ENCODE measurements at places on chromosomes 5 and 9.

DNA sequence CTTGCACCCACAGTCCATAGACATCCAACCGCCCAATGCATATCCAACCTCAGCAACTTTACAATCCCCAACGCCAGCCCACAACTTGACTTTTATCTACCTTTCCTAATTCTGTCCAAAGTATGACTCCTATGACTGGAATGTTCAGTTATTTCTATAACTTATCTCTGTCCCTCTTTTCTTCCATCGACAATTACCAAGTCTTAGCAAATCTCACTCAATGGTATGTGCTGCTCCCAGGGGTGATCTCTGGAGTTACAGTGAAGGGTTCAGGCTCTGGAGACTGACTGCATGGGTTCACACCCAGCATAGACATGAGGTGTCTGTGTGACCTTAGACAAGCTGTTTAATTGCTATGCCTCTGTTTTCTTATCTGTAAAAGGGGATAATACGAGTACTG is 106.9 kb downstream of the SPOCK1 start:
- DNase-seq: no peak

DNA sequence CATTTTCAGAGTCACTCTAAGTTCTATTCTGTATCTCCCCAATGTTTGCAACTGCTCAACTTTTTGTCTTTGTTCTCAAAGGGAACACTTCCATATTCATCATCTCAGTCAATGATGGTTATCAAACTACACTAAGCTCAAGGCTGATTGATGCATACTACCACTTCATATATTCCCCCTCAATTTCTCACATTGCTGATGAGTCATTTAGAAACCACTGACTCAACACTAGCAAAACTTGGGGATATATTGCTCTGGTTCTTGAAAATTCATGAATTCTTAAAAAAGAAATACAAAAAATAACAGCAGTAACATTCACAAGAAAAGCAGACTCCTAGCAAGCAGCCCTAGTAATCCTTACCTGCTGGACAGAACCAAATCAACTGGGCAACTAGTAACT is 52.2 kb downstream of the ABHD17B start:
- DNase-seq: no peak

DNA sequence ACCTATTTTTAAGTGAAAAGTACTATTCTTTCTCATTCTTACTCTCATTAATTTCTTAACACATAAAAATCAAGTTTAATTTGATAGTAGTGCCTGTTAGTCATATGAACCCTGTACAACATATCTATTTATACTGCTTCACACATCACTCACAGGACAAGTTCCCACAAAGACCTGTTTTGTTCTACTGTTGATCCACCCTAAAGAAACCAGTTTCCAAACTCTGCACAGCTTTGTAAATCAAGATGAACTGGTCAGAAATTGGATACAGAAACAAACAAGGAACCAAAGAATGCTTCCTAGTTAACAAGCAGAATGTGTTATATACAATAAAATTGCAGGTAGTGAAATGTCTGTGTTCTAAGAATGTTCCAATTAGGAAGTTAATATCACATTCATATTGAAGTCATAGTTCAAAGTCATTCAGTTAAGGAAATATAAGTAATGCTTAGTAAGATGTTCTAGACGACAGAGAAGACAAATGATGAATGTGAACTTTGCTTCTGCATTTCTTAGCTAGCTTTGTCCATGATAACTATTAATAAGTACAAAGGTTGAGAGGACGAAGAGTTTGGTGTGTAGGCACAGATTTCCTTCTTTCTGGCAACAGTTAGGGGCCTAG is 33.4 kb downstream of the C9orf85 start:
- no peak for DNase-seq

DNA sequence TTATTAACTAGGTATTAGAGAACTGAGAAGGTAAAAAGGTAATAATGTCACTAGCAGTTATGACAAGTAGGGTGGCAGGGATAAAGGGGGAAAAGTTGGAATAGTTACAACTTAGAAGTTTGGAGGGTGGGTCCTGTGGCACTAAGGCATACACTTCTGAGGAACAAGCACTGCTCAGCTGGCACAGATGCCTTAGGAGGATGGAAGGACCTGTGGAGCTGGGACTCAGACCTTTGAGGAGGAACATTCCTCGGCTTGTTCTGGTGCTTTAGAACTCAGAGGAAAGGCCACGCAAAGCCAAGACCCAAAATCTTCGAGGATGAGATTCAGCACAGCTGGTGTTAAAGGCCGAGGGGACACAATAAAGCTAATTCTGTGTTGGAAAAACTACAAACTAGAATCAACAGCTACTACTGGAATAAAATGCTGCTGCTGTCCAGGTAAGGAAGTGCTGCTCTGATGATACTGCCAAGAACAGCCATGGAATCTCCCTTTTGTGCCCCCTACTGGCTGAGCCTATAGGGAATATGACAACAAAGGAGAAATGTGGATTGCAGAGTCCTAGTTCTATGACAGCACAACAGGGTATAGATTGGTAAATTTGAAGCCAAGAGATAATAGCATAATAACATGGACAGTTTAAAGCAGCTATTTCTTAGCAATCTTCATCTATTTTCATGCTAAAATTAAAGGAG is 126.7 kb downstream of the SLC25A46 start:
- DNase-seq: no peak

DNA sequence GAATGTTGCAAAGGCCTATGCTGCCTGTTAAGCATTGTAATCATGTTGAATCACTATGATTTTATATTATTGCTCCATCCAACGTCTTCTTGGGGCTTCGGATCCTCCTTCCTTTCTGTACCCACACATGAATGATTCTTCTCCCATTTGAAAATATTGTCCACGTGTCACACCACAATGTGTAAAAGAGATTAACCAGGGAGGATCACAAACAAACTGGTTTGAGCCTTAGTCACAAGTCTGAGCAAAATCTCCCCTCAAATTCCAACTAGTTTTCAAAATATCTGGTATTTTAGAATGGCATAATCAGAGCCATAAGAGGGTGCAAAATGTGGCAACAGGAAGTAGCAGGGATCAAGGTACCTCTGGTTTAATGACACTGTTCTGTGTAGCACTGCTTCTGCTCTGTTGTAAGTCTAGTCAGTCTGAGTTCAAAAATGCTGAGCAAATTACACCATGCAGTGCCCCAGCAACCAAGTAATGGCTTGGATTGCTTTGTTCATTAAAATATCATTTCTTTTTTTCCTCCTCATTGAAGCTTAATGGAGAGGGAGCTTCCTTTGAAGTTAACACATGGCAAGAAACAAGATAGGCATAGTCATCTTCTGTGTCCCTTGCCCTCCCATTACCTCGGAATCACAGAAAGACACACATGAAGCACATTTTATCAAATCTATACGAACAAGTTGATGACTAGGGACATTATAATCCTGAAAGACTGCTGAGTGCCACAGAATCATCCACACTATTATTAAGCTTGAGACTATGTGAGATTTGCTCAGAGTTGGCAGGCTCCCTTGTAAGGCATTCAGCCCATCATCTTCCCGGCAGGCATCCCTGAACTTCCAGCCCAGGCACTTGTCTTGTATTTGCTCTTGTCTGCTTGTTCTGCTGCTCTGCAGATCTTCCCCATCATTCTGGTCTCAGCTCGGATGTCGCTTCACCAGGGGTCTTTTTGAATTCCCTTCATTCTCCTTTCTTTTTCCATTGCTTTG is 102.0 kb upstream of the PRLR start:
- DNase-seq: no peak

DNA sequence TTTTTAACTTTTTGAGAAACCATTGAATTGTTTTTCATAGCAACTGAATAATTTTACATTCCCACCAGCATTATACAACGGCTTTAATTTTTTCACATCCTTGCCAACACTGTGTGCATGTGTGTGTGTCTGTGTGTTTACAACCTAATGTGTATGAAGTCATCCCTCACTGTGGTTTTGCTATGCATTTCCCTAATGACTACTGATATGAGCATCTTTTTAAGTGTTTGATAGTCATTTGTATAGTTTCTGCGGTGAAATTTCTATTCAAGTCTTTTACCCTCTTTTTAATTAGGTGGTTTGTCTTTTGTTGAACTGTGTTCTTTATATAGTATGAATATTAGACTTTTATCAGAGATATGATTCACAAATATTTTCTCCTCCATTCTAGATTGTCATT is 263.1 kb upstream of the COX7C start:
- no peak for DNase-seq

DNA sequence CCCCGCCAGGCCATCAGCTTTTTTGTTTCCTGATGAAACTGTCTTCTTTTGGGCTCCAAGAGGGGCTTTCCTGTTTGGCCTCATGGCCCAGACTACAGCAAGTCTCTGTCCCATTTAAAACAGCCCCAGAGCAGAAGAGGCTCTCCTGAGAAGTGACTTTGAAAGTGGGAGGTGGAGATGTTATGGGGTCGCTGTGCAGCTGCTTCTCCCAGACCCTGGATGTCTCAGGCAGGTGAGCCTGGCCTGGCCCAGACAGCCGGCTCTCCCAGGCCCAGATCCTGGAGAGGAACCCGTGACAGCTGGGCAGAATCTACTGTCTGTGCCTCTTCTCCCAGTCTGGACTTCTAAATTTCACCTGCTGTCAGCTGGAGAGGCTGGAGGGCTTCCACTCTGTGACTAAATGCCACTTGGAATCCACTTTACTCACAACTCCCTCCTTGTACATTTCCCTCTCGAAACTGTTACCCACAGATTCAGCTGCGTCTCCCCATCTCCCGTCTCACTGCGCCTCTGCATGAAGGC is 20.6 kb downstream of the FAM78A start:
- no peak for DNase-seq

DNA sequence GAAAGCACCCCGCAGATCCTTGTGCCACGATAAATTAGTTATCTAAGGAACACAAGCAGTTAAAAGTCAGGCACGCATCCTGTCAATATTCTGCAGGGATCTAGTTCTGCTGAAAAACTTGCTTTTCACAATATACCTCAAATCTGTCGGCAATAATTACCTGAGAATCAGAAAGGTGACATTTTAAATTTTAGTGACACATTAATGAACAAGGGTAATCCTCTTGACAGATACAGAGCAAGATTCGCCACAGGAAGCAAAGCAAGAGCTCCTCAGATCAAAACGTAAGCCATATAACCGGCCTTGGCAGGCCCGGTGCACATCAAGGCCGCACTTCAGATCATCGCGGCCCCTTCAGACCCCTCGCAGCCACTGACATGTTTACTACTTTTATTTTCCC is 185.7 kb downstream of the ATPSCKMT start:
- no peak for DNase-seq

DNA sequence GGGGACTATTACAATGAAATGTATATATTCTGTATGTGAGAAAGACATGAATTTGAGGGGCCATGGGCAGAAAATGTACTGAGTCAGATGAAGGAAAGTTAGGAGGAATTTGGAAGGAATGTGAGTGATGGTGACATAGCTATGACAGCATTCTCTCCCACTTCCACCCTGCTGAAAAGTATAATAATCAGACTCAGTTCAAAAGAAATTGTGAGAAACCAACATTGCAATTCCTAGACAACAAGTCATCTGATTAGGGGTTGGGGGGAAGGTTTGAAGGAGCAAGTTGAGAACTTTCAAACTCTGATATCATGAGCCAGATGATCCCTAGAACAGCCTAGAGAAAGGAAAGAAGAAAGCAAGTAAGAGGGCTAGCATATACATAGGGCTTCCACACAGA is 370.6 kb downstream of the DMRTA1 start:
- DNase-seq: no peak

DNA sequence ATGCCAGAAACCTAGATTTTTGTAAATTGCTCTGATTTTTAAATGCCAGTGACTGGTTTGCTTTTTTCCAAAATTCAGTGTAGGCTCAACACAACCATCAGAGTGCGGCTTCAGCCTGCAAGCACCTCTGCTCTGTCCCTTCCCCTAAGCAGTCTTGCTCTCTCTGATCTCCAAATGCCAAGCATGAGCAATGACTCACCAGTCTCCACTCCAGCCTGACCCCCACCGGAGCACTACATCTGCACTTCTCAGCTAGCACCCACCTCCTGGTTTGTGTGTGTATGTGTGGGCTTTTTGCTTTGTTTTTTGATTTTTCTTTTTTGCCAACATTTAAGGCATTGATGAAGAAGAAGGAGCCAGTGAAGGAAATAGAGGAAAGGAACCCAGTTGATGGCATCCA is 61.4 kb upstream of the ADRA1B start:
- DNase-seq: no peak

GRCh38 chr9:129863059-129863690 is 27.9 kb downstream of the USP20 start:
- peak; percentile 54 for DNase-seq

DNA sequence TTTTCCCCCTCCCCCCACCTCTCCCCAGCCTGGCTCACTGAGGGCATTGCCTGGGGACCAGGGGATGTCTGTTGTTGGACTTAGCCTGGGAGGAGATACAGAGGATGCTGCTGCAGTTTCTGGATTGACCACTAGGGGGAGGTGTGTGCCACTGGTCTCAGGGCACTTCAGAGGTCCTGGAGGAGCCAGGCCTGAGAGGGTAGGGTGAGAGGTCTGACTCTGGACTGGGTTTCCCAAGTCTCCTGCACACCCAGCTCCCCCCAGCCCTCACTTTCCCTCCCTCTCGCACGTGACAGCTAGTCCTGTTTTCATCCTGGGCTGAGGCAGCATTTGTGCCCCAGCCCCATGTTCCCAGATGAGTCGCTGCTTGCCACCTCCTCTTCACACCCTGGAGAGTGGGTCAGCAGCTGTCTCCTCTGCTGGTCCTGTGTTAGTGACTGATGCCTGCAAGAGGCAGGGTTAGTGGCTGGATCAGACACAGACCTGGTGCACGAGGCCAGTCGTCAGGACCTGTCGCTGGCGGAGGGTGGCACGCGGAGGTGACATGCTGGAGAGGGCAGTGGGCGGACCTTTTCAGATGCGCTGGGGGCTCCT is 4.4 kb downstream of the IL3 start:
- peak; percentile 80 for DNase-seq

GRCh38 chr5:9851458-9851857 is 221.3 kb upstream of the TAS2R1 start:
- no peak for DNase-seq

GRCh38 chr9:124453586-124454191 is 3.4 kb downstream of the ADGRD2 start:
- DNase-seq: no peak

GRCh38 chr5:174606646-174607045 is 117.7 kb upstream of the MSX2 start:
- no peak for DNase-seq

- DNase-seq: no peak
Measured at GRCh38 chr5:32258424-32258823, 54.3 kb downstream of the MTMR12 start.

- no peak for DNase-seq
Measured at GRCh38 chr9:127874301-127875221, 2.9 kb downstream of the AK1 start.

GRCh38 chr9:136187683-136188586 is 17.0 kb downstream of the LHX3 start:
- DNase-seq: no peak

- no peak for DNase-seq
Measured at GRCh38 chr9:129441852-129442251, 179.0 kb downstream of the C9orf50 start.

DNA sequence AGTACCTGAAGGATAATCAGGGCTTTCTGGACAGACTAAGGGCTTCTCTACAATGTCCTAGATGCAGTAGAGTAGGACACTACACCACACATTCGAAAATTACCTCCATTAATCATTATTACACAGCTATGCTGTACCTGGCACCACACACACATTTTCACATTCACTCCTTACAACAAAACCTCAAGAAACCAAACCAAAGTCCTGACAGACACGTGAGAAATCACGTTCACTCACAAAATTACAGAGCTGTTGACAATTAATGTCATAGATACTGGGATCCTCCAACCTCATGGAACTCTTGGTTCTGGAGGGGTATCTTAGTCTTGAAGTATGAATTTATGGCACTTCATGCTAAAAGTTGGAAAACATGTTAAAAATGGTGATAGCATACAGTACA is 16.3 kb downstream of the UBQLN1 start:
- no peak for DNase-seq

- DNase-seq: no peak
Measured at GRCh38 chr9:34663303-34663605, 797 bp upstream of the CCL27 start.

All from stimulated activated CD4-positive, alpha-beta T cell treated with anti-CD3 and anti-CD28 coated beads, Interleukin-1b, Interleukin-23, amount 100 ng/mL, for 24 hours (primary cell).